ENCODE measurements at places on chromosomes 12 and 14.

DNA sequence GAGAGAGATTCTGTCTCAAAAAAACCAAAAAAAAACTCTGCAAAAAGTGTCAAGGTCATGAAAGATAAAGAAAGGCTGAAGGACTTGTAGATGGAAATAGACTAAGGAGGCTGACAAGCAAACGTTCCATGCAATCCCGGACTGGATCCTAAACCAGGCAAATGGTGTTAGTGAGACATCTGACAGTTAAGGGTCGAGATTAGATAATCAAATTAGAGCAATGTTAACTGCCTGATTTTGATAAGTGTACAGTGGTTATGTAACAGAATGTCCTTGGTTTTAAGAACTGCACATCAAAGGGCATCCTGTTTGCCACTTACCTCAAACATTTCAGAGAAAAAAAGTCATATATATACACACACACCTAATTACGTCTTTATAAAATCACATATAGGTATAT is 3.5 kb upstream of the RAN start:
- no peak for DNase-seq

- no peak for DNase-seq
Measured at GRCh38 chr12:4700621-4701026, 19.6 kb upstream of the GALNT8 start.

GRCh38 chr14:74733221-74733620 is 20.3 kb downstream of the FCF1 start:
- DNase-seq = no peak

GRCh38 chr12:59115526-59115925 is 195.2 kb upstream of the LRIG3 start:
- DNase-seq = no peak

DNA sequence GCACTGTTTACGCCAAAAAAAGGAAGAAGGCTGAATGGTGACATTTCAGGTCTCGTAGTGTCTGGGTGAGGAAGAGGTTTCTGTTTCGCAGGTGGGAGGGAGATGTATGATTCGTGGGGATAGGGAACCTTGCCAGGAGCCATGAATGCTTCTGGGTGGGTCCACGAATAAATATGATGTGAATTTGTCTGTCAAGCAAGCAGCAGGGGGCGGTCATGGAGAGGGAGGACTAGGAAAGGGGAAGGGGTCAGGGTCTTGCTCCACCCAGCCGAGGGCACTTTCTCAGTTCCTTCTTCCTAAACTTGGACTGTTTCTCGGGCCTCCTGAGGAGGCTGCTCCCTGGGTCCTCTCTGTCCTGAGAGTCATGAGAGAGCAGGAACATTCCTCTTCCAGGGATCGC is 72.5 kb downstream of the LGMN start:
- no peak for DNase-seq

GRCh38 chr12:3446235-3446634 is 44.8 kb upstream of the PRMT8 start:
- DNase-seq = no peak

DNA sequence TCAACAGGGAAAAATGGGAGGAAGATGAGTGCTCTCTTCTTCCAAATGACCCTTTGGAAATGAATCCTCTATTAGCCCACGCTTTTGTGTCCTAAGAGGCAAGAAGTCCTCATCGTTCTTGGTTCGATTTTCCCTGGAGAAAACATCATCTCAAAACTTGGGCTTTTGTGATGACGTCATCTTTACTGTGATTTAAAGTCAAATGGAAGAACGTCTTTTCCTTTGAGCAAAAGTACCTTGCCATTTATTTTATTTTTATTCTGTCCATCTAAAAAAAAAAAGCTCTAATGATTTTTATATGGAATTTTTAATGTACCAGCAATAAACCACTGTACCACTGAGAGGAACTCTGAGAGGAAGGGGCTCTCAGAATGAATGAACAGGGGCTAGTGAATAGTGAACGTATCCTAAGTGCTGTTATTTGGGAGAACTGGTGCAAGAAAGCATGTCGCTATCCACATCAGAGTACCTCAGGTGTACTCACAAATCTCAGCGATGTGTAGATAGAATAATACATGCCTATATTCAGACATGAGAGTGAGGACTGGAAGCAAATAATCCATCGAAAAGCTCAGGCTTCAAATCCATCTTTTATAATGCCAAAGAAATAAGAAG is 124.8 kb downstream of the HMGA2 start:
- DNase-seq = no peak

DNA sequence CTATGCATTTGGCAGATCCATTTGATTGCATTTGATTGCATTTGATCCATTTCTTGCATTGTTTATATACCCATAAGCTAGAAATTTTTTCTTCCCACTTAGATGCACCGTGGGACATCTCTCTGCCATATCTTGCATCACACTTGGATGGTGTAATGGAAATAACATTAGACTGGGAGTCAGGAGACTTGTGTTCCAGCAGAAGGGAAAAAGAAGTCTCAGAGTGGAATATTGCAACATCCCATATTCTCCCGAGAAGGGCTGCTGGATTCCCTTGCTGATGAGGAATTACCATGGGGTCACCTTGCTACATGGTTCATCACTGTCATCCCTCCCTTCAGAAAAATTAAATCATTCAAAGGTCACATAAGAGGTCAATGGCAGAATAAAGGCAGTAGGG is 78.1 kb downstream of the KSR2 start:
- DNase-seq = no peak
